ENCODE measurements at places on chromosomes 1 and 21. TPM values are rescaled to one million over a fixed set of nuclear protein-coding genes. Genes with fewer than 3 reads are reported as not detected.

Gene TNNI3K
- not detected for total RNA-seq

GRCh38 chr1:186878356-186878755, 49.6 kb downstream of the PLA2G4A start:
- DNase-seq, result no peak

Gene BMP8B
- total RNA-seq, result 0.34 TPM

Gene GPR157
- 4.1 TPM for total RNA-seq

Gene S100A1
- not detected for total RNA-seq

DNA sequence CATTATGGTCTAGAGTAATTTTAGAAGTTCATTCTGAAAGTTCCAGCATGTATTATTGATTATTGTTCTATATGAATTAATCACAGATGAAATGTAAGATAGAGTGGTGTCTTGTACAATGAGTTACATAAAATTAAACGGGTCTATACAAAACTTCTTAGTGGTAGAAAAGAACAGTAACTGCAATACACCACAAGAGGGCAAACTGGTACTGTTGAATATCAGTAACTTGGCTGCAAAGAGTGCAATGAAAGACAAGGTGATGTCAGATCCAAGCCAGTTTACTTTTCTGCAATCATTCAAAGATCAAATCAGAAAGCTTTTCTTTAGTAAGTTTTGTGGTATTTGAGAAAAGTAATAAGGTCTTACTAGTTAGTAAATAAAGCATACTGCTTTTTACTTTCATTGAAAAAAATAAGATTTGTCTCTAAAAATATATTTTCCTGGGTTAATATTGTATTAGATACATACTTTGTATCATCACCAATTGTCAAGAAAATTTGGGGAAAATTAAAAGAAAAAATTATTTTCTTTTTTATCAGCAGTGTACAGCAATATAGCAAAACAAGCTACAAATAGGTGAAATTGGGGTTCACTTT, 66.4 kb upstream of the BTG3 start:
- DNase-seq, result peak; percentile 75

Gene PMVK
- 45.9 TPM for total RNA-seq

- DNase-seq, result no peak
Measured at GRCh38 chr1:185837711-185838110, 103.5 kb downstream of the HMCN1 start.

GRCh38 chr1:220655961-220656740, 34.0 kb upstream of the C1orf115 start:
- DNase-seq, result no peak

- DNase-seq, result peak; percentile 21
Measured at GRCh38 chr1:246117066-246117791, 389.9 kb downstream of the SMYD3 start.

- DNase-seq, result peak; percentile 39
Measured at GRCh38 chr1:2539312-2539907, 9.3 kb upstream of the HES5 start.

DNA sequence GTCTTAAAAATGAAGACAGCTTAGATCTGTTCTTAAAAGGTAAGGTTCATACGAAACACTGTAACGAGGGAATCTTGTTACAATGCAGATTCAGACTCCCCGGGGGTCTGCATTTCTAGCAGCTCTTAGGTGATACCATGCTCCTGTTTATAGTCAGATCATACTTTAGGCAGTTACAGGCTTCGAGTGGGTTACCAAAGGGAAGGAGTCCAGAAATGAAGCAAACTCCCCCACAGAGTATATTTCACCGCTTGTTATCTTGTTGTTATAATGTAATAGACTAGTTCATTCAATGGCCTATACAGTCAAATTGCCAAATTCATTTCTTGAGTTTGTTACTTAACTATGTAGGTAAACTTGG, 601.1 kb downstream of the USP25 start:
- no peak for DNase-seq

- DNase-seq, result no peak
Measured at GRCh38 chr1:227318016-227318852, at the start of gene CDC42BPA. CDC42BPA (minus strand) TSS chr1:227318492; CDS start chr1:227317182, 1,310 bp downstream.

GRCh38 chr1:64686828-64687724, 57.8 kb upstream of the RAVER2 start:
- peak; percentile 45 for DNase-seq

- no peak for DNase-seq
Measured at GRCh38 chr1:110477041-110477440, 26.1 kb downstream of the PROK1 start.

Gene GNB1
- total RNA-seq, result 563 TPM

DNA sequence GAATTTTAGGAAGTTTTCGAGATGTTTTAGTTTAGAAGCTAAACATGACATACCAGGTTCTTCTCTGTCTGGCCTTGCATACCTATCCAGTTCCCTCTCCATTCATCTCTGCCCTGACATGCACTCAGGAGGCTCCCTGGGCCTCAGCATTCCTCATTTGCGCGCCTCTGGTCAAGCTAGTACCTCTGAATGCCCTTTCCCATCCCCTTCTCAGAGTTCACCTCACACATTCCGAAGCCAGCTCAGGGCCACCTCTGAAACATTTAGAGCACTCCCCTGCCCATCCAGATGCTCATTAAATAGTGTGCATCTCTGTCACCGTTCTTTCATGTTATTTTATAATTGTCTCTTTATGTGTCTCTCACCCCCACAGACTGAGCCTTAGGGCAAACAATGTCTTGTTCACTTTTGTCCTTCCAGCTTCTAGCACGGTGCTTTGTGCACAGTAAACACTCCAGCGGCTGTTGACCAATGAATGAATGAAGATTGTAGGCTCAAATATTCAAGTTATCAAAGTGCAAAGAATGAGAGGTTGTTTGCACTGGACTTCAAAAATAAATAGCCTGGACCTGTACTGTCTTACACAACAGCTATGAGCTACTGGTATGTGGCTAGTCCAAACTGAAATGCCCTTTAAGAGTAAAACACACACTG, 1.2 kb upstream of the DHCR24 start:
- DNase-seq, result no peak

- DNase-seq, result no peak
Measured at GRCh38 chr1:51410568-51411460, 80.5 kb upstream of the TTC39A start.

Gene FRRS1
- 7.2 TPM for total RNA-seq

GRCh38 chr1:174815474-174815908, 184.3 kb upstream of the CACYBP start:
- peak; percentile 70 for DNase-seq

Gene SPATA6
- 1.7 TPM for total RNA-seq

DNA sequence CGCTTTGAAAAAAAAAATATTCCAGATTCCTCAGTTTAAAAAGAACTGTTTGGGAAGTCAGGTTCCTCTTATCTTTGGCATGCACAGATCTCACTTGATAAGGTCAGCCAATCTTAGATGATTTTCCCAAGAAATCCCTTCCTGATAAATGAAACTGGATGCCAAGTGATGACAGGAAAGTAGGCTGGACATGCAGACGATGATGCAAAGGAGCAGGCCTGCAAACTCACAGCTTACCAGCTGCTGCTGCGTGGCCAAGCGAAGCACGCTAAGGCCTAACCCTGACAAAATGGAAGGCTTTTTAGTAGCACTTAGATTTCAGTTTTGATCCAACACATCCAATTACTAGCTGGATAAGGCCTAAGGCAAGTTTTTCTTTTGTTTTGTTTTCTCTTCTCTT, 10.1 kb downstream of the TADA1 start:
- no peak for DNase-seq

Gene PFKL
- 123 TPM for total RNA-seq

Gene CD2
- total RNA-seq, result not detected

GRCh38 chr1:115073298-115074087, 15.8 kb downstream of the TSPAN2 start:
- DNase-seq, result no peak

Gene PRDM16
- not detected for total RNA-seq

DNA sequence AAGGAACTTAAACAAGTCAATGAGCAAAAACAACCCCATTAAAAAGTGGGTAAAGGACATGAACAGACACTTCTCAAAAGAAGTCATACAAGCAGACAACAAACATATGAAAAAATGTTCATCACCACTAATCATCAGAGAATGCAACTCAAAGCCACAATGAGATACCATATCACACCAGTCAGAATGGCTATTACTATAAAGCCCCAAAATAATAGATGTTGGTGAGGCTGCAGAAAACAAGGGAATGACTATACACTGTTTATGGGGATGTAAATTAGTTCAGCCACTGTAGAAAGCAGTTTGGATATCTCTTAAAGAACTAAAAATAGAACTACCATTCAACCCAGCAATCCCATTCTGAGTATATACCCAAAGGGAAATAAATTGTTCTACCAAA, 51.2 kb downstream of the MRPL39 start:
- no peak for DNase-seq

DNA sequence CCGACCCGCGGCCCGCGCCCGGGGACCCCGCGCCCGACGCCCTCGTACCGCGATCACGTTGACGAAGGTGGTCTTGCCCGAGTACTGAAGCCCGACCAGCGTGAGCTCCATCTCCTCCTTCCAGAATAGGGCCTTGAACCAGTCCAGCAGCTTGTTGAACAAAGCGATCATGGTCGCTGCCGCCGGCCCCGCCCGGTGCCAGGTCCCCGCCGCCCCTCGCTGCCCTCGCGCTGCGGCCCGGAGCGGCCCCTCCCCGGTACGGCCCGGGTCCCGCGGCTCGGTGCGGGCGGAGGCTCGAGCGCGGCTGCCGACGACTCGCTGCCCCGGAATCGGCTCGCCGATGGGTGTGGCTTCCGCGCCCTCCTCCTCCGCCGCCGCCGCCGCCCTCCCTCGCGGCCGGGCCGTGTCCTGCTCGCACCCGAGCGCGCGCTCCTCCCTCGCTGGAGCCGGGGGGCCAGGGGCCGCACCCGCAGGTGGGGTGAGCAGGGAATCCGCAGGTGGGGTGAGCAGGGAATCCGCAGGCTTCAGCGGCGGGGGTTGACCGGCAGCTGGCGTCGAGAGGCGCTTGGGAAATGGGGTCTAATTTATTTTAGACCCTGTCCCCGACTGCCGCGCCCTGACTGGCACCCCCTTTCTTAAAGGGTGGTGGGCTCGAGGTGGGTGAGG, at the start of gene ARL8A:
ARL8A (minus strand) TSS at position 336 of the 666 bp plus-strand sequence; CDS start at position 171, 165 bp downstream.
- peak; percentile 73 for DNase-seq

- DNase-seq, result no peak
Measured at GRCh38 chr1:93446837-93447451, 974 bp upstream of the FNBP1L start.

DNA sequence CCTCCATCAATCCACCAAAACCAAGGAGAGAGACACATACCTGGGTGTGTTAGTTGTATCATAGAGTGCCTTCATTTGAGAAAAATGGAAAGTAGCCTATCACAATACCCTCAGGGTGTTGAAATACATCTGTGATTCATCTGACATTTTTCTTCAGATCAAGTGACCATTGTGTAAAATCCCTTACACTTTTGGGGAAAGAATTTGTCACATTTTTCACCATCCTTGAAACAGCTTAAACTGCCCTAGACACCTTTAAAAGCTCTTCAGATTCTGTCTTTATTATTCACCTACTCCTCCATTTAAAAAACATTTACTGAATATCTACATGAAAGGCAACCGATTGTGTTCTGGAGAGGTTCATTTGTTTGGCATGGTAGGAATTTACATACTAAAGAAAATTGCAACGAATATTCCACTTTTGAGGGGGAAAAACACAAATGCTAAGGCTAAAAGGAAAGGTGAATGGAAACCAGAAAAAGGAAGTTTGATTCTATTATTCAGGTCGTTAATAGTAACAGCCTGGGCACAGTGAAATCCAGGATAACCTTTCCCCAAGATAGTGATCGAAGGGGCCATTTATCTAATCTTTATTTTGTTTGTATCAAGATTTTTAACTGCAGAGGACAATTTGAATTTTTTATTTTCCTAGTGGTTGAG, 70.4 kb upstream of the SAMSN1 start:
- DNase-seq, result no peak

DNA sequence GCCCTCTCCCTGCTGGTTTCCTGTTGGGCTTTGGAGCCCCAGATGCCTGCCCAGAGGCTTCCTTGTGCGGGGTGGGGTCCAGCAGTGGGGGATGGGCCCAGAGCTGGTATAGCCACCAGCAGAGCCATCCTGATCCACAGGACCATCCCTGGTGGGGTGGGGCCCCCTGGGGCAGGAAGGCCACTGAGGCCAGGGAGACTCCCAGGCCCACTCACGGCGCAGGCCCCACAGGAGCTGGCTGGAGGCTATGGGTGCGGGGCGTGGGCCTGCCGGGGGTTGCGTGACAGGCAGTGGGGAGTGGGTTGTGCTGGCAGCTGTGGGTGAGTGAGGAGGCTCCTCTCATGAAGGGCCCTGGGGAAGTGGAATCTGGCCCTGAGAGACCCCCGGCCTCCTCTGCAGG, 5.7 kb downstream of the LRRC3 start:
- no peak for DNase-seq

DNA sequence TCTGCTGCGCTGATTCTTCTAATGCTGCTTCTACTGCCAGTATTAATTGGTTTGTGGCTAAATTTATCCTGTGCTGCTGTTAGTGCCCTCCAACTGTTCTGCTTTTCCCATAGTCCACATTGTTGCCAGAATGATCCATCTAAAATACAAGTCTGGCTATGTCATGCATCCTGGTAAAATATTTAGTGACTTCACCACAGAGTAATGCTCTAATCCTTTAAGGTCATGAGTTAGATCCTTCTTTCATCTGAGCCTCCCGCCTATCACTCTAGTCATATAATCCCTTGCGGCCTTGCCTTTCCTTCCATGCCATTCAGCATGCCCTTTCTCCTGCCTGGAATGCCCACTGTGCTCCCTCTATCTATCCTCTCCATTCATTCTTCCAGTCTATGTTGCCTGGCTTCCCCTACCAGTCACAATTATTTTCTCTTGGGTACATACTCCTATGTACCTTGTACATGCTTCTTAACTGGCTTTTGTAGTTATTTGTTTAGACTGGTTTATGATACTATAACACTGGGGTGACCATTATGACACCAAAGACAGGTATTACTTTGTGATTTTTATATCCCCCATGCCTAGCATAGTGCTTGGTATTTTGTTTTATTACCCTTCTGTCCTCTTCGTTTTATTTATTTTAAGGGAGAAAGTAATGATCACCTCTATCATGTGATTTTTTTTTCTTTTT, 144.0 kb downstream of the MAGI3 start:
- no peak for DNase-seq

Gene TFF2
- not detected for total RNA-seq

DNA sequence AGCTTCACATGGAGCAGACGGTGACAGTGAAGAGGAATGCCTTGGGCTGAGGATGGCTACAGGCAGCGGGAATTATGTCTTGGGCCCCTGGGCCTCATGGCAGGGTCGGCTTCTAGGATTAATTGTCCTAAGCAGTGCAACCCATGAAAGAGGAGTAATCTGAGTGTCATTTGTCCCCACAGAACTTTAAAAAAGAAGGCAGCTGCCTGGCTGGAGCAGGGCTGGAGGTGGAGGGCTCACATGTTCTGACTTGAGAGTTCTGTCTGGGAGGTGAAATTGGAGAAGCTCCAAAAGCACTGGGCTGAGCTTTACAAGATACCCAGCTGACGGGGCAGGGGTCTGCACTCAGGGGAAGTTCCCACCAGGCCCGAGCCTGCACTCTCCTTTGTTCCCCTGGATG, 22.6 kb downstream of the CACNA1S start:
- DNase-seq, result no peak

Gene KDF1
- total RNA-seq, result not detected

GRCh38 chr1:38197312-38198061, 150.9 kb upstream of the POU3F1 start:
- no peak for DNase-seq

Measured in OCI-LY7 (cell line).